ENCODE measurements at places on chromosomes 7 and 10.

DNA sequence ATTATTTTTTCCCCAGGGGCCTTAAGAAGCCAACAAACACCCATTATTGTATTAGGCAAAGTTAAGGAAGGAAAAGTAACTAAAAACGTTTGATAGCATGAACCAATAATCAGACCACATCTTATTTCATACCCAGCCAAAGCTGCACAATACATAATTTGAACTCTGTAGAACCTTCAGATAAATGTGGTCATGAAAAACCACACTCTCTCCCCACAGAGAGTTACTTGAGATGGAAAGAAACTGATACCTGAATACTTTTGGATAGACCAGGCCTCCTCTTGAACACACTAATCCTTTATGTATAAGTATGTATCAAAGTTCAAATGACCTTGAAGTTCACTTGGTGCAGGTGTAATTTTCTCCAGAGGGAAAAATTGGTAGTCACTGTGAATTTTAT is 146.6 kb upstream of the FAM13C start:
- DNase-seq, result no peak

- DNase-seq, result no peak
Measured at GRCh38 chr10:28298951-28299350, 3.9 kb downstream of the MPP7 start.

DNA sequence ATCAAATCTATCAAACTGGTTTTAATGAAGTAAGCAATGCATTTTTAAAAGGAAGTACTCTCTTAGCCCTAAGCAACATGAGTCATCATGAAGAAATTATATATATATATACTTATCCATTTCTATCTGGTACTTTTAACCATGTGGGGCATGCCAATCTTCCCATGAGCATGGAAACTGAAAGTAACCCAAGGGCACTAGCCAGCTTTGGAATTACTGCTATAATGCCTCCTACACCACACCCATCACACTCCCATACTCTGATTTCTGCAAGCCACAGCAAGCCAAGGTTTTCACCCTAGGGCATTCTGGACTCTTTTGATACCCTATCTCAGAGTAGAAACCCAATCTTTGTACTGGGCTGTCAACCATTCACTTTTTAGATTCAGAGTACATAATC is 204.6 kb downstream of the IMMP2L start:
- no peak for DNase-seq

GRCh38 chr10:112807013-112807412 is 143.0 kb upstream of the TCF7L2 start:
- DNase-seq, result no peak

- no peak for DNase-seq
Measured at GRCh38 chr7:139918480-139918879, 89.4 kb downstream of the TBXAS1 start.

GRCh38 chr7:17130281-17131059 is 168.0 kb upstream of the AHR start:
- DNase-seq, result no peak

DNA sequence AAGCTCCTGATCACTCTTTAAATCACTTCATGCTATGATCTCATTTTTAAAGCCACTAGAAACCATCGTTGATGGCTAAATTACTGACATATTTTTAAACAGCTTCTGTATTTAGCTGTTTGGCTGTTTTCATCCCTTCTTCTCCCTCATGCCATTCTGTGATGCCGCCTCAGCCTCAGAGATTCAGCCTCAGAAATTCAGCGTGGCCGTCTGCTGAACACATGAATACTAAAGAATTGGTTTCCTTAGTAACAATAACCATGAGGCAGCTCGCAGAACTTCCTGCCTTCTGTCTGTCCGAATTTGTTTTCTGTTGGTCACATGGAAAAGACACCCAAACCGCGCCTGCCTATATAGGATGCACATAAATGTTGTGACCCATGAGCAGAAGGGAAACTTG is 31.0 kb upstream of the FZD1 start:
- no peak for DNase-seq

GRCh38 chr7:119935418-119936025 is 337.5 kb upstream of the KCND2 start:
- no peak for DNase-seq

All from stimulated activated CD4-positive, alpha-beta T cell treated with anti-CD3 and anti-CD28 coated beads, Interleukin-15, amount 100 ng/mL, for 1 hour (primary cell).